AG04450 (cell line): ENCODE measurements at places on chromosomes 5 and 9. TPM values are rescaled to one million over a fixed set of nuclear protein-coding genes. Genes with fewer than 3 reads are reported as not detected.

GRCh38 chr9:109629615-109630014 lies 131.5 kb upstream of the PTPN3 start:
- no peak for DNase-seq

DNA sequence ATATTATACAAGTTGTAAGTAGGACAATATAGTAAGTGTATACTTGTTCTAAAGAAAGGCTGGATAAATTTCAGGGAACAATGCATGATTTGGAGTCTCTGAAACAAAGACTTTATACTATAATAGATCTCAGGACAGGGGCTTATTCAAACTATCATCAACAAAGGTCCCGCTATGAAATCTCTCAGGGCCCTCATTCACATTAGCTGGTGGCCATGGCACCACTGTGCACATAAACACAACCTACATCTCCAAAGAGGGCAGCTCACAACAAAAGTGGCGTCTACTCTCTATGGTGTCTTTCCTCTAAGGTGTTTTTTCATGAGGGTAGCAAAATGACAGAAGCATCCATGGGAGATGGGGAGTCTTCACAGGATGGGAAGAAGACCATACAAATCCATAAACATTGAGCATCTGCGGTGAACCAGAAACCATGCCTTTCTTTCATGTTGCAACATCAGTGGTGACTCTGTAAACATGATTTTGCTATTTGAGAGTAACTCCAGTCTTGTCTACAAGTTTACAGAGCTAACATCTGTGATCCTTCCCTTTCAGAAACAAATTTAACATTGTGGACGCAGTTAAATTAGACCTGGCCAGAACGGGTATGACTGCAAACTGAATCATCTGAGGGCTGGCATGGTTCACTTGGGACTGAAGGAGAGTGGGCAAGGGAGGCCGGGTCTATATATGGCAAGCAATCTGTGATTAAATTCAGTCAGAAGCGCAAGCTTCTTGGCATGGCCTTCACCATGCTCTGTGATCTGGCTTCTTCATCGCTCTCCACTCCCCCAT lies 5.5 kb downstream of the TTLL11 start:
- peak; percentile 37 for DNase-seq

DNA sequence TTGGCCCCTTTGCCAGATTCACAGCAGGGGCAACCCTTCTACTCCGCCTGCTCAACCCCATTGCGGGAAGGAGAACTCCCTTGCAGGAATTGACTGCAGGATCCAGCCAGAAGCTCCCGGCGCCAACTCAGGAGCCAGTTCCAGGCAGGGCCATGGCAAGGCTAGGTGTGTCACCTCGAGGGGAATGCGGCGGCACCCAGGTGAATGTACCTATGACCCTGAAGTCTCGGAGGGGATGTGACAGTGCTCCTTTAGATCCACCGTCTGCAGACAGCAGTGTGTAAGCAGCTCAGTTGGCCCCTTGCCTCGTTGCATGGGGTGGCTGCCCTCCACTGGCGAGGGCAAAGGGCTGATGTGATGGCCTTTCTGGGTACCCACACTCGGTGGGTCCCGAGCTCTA lies 606.6 kb downstream of the ELAVL2 start:
- no peak for DNase-seq

DNA sequence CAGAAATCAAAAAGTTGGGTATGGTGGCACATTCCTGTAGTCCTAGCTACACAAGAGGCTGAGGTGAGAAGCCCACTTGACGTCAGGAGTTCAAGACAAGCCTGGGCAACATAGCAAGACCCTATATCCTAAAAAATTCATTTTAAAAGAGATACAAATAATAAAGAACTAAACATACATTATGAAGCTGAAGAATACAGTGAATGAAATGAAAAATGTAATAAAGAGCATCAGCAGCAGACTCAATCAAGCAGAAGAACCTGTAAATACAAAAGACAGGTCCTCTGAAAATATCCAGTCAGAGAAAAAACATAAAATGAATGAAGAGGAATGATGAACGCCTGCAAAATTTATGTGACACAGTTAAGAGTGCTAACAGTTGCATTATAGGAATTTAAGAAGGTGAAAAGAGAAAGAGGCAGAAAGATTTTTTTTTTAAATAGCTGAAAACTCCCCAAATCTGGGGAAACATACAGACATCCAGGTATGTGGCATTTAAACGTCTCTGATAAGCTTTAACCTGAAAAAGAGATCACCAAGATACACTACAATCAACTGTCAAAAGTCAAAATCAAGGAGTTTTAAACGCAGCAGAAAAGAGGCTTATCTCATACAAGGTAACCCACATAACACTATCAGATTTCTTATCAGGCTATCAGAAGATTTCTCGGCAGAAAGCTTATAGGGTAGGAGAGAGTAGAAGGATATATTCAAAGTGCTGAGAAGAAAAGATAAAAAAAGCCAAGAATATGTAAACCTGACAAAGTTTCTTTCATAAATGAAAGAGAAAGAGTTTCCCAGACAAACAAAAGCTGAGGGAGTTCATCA lies 57.6 kb downstream of the PRRC1 start:
- no peak for DNase-seq

- no peak for DNase-seq
Measured at GRCh38 chr5:36619012-36619635, 12.7 kb downstream of the SLC1A3 start.

GRCh38 chr5:103674739-103675138 lies 112.2 kb upstream of the NUDT12 start:
- no peak for DNase-seq

DNA sequence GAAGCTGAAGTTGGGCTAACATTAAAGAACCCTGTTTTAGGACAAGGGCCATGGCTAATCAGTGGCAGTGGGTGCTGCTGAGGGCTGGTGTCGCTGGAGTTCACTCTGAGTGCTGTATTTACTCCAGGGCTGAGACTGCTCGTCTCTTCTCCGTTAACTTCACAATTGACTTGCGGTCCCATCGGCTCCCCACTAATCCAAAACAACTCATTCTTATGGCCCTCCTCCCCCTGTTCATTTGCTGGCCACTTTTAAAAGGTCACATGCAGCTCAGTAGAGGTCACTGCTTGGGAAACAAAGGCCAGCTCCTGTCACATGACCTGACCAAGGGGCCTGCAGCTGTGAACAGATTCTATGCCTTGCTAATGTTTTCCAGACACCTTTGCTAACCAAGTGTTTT lies 38.4 kb downstream of the PTCH1 start:
- DNase-seq, result no peak

SUSD3 gene
- polyA plus RNA-seq, result 1.4 and 1.8 TPM in 2 replicates

- no peak for DNase-seq
Measured at GRCh38 chr9:100394816-100395215, 32.1 kb upstream of the MSANTD3 start.
